ENCODE measurements at places on chromosomes 3 and 15.

- no peak for DNase-seq
These were observed 78.7 kb upstream of the ETV5 start for GRCh38 chr3:186187401-186188275.

DNA sequence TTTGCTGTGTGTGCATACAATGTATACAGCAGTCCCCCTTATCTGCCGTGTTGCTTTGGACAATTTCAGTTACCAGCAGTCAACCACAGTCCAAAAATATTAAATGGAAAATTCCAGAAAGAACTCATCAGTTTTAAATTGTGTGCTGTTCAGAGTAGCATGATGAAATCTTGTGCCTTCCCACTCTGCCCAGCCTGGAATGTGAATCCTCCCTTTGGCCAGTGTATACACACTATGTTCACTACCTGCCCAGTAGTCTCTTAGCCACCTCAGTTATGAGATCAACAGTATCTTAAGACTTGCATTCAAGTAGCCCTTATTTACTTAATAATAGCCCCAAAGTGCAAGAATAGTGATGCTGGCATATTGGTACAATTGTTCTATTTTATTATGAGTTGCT lies 133.6 kb upstream of the ABHD17C start:
- DNase-seq, result no peak

DNA sequence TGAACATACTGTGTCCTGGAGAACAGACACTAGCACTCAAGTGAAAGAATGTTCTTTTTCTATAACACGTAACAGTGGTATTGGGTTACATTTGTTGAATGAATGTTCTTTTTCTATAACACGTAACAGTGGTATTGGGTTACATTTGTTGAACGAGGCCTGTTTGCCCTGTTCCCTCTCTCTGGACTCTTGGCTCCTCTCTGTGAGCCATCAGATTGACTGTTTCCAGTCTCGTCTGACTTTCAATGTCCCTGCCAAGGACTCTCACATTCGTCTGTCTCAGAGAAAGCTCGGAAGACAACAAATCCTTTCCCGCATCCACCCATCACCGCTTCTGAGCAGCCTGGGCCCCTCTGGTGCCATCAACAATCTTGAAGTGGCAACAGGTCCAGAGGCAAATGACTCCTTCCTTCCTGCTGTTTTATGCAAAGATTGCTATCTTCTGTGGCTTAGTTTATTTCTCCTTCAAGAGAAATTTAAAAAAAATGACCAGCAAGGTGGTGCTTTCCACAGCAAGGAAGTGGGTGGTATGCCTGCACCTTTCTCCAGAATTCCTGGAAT lies 8.0 kb downstream of the TMEM45A start:
- no peak for DNase-seq

DNA sequence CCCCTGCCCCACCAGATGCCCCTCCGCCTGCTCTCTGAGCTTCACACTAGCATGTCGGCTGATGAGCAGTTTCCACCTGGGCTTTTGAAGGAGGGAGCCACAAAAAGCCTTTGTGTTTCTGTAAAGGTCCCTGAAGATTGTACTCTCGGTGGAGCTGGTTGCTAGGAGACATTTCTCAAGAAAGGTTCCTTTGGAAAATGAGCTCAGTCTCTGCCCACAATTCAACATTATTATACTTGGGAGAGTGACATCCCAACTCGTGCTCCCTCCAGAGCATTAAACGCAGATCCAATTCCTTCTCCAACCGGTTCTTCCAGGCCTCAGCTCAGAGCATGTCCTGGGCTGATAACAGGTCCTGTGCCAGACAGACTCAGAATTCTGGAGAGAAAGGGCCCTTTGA lies 26.8 kb upstream of the FAM107A start:
- DNase-seq, result peak; percentile 58

GRCh38 chr3:140359233-140359995 lies 318.4 kb upstream of the TRIM42 start:
- DNase-seq, result no peak
